ENCODE measurements at places on chromosomes 6 and 20.

DNA sequence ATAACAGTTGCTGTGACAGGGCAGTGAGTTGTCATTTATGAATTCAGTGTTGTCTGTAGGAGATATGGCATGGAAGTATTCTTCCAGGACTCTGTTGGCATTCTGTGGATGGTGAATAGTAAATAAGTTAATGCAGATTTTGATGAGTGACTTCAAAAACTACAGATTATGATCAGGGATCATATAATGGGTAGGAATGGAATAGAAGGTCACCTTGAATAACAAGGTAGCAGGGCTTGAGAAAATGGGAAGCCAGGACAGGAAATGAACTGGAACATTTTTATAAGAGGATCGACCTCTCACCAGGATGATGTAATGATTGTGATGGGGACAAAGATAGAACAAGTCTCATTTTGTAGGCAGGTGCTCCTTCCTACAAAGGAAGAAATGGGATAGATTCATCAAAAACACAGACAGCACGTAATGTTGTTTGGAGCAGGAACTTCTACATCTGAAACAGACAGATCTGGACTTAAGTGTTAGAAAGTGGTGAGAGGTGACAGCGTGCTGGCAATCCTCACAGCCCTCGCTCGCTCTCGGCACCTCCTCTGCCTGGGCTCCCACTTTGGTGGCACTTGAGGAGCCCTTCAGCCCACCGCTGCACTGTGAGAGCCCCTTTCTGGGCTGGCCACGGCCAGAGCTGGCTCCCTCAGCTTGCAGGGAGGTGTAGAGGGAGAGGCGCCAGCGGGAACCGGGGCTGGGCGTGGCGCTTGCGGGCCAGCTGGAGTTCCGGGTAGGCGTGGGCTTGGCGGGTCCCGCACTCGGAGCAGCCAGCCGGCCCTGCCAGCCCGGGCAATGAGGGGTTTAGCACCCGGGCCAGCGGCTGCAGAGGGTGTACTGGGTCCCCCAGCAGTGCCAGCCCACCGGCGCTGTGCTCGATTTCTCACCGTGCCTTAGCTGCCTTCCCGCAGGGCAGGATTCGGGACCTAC is 30.8 kb upstream of the SSR1 start:
- DNase-seq = no peak

DNA sequence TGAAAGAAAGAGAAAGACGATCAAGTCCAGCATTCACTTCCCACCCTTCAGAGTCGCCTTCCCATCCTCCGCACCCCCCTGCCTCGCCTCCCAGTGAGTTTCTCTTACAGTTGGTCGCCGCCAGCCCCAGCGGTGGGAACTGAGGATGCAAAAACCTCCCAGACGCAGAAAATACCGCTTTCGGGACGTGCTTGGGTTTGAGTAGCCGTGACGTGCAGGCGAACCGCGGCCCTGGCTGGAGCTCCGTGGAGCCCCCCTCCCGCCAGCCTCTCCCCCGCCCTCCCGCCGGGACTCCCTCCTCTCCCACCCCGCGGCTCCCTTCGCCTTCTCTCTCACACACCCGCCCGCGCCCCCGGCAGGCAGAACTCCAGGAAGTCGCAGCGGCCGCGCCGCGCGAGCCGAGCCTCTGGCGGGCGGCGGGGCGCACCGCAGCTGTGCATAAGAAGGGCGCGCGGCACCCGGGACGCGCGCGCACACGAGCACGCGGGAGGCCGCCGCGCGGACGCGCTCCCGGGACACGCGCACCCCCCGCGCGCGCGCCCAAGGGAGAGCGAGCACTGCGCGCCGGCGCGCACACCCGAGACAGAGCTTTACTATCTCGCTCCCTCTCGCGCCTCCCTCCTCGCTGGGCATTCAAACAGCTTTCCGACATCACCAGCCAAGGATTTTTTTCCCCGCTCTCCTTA is at the start of gene ADGRB3:
TSS of gene ADGRB3 (plus strand) at position 557 of the 686 bp plus-strand sequence. CDS start 3,394 bp downstream, outside the sequence.
- DNase-seq = no peak

- DNase-seq = no peak
These were observed 43.4 kb upstream of the SIRPG start for GRCh38 chr20:1700990-1701389.

GRCh38 chr20:5600982-5601381 is 149.2 kb upstream of the SHLD1 start:
- DNase-seq = no peak

DNA sequence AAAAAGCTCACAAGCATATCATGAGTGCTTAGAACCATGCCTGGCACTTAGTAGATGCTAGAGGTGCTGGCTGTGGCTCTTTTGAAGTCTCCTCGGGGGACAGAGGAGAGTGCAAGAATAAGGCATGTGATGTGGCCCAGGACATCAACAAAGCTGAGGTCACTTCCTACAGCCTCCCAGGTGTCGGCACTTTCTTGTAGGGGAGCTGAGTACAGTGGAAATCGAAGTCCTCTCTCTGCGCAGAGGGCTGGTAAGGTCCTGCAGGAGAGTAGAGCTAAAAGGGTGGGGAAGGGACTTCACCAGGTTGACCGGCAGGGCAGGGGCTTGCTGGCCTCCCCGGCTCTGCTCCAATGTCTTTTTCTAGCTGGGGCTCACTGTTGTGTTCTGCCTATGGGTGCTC is 11.2 kb downstream of the SLC13A3 start:
- no peak for DNase-seq

DNA sequence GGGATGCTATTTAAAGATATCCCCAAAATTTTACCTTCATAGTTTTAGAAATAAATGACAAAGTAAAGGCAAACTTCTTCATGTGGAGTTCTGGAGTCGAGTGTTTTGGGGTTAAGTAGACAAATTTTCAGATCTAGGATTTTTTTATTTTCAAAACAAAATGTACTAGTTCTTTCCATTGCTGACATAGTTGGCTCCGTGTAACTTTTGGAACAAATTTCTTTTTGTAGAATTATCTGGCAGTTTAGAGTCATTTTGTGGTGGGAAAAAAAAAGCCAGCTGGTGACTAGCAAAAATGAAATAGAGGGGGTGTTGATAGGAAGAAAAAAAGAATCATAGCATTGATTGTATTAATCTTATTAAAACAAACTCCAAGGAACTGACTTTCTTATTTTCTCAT is 131.6 kb upstream of the TCF21 start:
- DNase-seq = no peak

- no peak for DNase-seq
These were observed 8.9 kb upstream of the LKAAEAR1 start for GRCh38 chr20:64093013-64093503.

DNA sequence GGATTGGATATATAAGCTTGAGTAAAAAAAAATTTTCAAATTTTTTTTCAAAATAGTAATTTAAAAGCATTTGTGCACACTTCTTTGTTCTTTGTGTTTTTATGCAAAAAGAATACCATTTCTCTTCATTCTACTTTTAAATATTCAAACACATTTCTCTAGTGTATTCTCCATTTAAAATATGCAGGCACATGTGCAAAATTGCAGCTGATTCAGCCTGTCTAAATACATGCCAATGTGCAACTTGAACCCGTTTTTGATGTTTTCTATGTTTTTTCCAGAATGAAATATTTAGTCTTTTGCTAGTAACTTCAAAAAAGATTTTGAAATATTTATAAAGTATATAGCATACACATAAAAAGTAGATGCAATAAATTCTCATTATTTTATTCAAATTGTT is 411.8 kb downstream of the MMUT start:
- DNase-seq = no peak

GRCh38 chr6:37047346-37047688 is 41.9 kb downstream of the FGD2 start:
- DNase-seq = no peak

GRCh38 chr6:169845426-169846285 is 94.2 kb downstream of the ERMARD start:
- no peak for DNase-seq

DNA sequence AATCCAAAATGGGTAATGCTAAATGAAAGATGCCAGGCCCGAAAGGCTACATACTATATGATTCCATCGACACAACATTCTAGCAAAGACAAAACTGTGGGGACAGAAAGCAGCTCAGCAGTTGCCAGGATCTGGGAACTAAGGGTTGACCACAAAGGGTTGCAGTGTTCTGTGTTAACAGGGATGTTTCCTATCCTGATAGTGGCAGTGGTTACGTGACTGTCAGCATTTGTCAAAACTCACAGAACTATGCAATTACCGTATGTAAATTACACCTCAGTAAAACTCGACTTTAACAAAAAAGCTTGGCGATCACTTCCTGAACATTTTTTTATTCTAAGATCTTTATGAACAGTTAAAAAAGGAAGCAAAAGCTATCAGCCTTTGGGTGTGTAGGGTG is 83.9 kb downstream of the BANF2 start:
- DNase-seq = no peak

DNA sequence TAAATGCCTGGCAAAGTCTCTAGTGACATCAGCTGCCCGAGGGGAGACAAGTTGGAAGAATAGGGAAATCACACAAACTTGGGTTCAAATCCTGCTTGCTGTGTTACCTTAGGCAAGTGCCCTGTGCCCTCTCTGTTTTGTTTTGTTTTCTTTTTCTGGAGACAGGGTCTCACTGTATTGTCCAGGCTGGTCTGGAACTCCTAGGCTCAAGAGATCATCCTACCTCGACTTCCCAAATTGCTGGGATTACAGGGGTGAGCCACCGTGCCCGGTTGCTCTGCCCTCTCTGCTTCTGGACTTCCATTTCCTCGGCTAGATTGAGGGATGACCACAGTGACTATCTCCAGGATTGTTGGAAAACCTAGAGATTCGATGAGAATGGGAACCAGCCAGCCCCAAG is 55.4 kb downstream of the SNAI1 start:
- DNase-seq = no peak

GRCh38 chr6:51268666-51269065 is 450.0 kb downstream of the TFAP2B start:
- DNase-seq = no peak

GRCh38 chr6:14656649-14657048 is 539.1 kb downstream of the CD83 start:
- no peak for DNase-seq

- no peak for DNase-seq
These were observed 24.6 kb downstream of the DAAM2 start for GRCh38 chr6:39816747-39817146.

- no peak for DNase-seq
These were observed 51.5 kb downstream of the DHX35 start for GRCh38 chr20:39013662-39014109.

GRCh38 chr6:28758046-28758817 is 165.6 kb downstream of the TRIM27 start:
- peak; percentile 25 for DNase-seq

- DNase-seq = peak; percentile 83
These were observed 12.2 kb downstream of the TGIF2 start for GRCh38 chr20:36585410-36586125.

- peak; percentile 87 for DNase-seq
These were observed 3.1 kb downstream of the MYL9 start for GRCh38 chr20:36544134-36545018.

DNA sequence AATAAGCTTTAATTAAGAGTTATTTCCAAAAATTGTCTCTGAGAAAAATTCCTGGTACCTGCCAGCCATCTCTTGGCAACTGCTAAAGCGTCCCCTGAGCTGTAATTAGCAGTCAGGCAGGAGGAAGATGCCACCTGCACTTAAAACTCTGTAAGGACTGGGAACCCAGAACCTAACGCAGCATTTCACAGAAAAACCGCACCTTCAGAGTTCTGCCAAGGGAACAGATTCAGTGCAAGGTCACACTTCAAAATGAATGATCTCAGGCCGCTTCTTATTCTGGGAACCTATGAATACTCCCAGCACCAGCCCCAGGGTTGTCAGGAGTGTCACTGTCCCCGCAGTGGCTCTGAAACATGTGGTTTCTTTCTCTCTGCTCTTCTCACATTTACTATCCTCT is 36.7 kb downstream of the INSM1 start:
- DNase-seq = no peak

DNA sequence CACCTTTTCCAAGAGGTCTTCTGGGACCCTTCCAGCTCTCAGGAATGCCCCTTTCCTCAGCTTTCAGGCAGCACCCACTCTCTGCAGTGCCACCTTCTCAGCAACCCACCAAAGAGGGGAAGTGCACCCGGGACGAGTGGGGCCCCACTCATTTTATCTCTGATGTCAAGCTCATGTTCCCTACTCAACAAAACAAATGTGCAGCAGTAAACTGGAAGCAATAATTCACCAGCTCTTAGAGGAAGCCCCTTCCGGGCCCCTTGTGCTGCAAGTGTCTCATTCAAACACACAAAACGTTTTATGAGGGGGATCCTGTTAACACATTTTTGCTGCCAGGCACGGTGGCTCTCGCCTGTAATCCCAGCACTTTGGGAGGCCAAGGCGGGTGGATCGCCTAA is 13.6 kb downstream of the GFOD1 start:
- no peak for DNase-seq

DNA sequence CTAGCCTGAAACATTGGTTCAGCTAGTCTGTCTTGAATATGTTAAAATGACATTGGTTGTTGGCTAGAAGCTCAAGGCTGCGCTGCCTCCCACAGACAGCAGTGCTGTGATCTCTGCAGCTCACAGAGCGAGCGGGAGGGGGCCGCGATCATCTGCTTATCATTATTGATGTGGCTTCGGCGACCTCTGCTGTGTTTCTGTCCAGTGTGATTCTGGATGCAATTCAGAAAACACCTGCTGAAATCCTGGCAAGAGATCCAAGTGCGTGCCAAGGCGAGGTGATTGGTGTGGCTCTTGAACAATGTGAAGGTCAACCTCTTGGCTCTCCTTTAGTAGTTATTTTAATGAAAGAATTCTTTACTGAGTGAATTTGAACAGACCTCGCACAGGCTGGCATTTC is 142.3 kb upstream of the SASH1 start:
- no peak for DNase-seq

GRCh38 chr20:17579369-17580039 is 9.6 kb downstream of the DSTN start:
- DNase-seq = peak; percentile 29

- no peak for DNase-seq
These were observed 753.9 kb downstream of the COL12A1 start for GRCh38 chr6:74451953-74452352.

- peak; percentile 35 for DNase-seq
These were observed 56.6 kb downstream of the SYTL3 start for GRCh38 chr6:158706369-158706982.

- no peak for DNase-seq
These were observed 1.2 kb downstream of the IRF4 start for GRCh38 chr6:392441-393390.

- no peak for DNase-seq
These were observed 723.7 kb downstream of the COL12A1 start for GRCh38 chr6:74482180-74482579.

GRCh38 chr20:3699037-3699436 is 13.4 kb downstream of the SIGLEC1 start:
- DNase-seq = no peak

- no peak for DNase-seq
These were observed 107.8 kb downstream of the UBE3D start for GRCh38 chr6:82957868-82958245.

DNA sequence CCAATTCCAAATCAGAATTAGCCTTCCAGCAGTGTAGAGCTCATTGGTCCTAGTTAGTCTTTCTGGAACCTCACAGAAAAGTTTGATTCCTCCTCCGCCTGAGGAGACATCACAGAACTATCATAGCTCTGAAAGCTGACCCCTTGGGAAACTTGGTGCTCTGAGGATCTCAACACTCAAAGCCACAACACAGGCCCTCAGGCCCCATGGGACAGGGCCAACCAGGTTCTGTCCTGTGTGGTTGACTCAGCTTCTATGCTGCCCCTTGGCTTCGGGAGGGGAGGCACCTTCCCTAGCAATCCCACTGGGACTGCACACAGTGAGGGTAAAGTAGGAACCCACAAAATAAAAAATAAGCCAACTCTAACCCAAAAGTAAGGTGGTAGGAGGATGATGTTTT is 237.5 kb upstream of the ECI2 start:
- DNase-seq = no peak

GRCh38 chr6:91181416-91181815 is 594.5 kb upstream of the MAP3K7 start:
- DNase-seq = no peak

- DNase-seq = peak; percentile 93
These were observed 193.6 kb downstream of the EDN1 start for GRCh38 chr6:12483712-12484111.
